NCI-H82 (cell line): ENCODE measurements at places on chromosomes 5 and 9.

- peak; percentile 15 for DNase-seq
Measured at GRCh38 chr5:155270725-155271124, 257.2 kb downstream of the KIF4B start.

DNA sequence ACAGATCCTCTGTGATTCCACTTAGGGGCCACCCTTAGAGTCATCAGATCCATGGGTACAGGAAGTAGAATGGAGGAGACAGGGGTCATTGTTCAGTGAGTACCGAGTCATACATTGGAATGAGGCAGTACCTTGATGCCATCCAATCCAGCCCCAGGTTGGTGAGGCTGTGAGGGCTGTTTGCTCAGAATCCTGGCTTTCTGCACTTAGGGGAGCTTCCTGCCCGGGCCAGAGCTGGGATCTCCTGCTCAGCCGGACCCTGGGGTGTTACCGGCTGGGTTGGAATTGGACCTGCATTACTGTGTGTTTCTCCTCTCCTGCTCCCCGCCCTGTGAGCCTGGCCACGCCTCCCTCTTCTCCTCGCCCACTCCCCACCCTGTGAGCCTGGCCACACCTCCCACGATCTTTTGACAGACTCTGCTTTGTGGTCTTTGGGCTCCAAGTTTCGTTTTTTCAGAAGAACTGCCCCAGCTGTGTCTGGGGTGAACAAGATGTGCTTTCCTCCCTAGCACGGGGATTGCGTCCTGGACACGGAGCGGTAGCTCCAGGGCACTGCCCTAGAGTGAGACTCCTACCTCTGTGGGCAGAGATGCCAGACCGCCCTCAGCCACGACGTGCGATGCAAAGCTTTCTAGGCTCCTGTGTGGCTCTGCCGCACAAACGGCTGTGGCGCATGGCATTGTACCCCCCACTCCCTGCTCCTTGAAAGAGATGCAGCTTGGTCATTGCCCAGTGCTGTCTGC is 15.4 kb downstream of the TRAF2 start:
- DNase-seq, result no peak

DNA sequence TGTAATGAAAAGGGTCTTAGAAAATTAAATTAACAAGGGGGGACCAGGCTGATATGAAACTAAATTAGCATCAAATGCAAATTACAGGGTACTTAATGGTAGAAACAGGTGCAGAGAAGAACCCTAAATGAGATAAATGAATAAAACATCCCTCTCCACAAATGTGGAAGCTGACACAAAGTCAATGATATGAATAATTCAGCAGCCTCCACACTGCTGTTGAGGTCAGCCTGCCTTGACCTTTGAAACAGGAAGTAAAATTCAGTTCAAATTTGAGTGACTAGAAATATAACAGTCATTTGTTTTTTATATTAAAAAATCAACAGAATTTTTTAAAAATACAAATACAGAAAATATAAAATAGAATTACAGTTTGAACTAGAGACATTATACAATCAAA is 40.0 kb downstream of the EBF1 start:
- no peak for DNase-seq

- DNase-seq, result no peak
Measured at GRCh38 chr9:135776893-135777622, 75.1 kb downstream of the KCNT1 start.

- DNase-seq, result no peak
Measured at GRCh38 chr9:11821306-11821975, 871.7 kb upstream of the TYRP1 start.

GRCh38 chr5:11012295-11012694 is 251.3 kb upstream of the DAP start:
- DNase-seq, result no peak

DNA sequence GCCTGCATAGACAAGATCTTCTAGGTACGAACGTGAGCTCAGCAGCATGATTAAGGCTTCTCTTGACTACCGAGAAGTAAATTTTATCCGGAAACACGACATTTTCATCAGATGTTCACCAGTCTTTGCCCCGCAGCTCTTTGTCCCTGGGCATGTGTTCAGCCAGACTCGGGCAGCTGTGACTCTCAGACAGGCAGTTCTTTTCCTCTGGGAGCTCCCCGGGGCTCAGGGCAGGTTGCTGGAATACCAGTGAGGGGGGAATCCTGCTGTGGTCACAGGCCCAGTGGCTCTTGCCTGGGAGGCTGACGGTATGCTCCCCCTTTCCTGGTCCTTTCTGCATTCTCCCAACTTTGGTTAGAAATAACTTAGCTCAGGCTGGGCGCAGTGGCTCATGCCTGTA is 186.1 kb downstream of the GNA14 start:
- no peak for DNase-seq

GRCh38 chr5:160166069-160166972 is 47.1 kb upstream of the PWWP2A start:
- peak; percentile 53 for DNase-seq

DNA sequence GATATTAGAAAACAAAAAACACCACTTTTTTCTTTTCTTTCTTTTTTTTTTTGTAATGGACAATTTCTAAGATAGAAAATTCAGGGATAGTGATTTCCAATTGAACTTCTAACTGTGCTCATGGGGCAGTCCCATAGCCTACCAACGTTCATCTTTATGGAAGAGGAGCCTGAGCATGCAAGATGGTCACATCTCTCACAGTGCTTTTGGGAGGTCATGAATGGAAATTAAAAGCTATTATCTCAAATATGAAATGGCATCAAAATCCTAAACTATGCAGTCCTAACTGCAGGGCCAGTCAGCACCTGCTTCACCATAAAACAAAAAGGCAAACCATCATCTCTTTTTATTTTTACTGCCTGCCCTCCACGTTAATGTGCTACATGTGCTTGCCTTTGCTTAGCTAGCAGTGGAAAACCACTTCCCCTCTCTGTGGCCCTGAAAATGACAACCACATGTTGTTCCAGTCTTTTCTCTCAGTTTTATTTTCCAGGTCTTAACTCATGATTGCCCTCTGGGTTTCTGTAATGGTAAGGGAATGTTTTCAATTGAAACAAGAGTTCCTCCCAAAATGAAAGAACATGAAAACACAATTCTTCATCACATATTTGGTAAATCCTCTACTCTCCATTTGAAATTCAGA is 16.7 kb downstream of the IFNB1 start:
- DNase-seq, result no peak

DNA sequence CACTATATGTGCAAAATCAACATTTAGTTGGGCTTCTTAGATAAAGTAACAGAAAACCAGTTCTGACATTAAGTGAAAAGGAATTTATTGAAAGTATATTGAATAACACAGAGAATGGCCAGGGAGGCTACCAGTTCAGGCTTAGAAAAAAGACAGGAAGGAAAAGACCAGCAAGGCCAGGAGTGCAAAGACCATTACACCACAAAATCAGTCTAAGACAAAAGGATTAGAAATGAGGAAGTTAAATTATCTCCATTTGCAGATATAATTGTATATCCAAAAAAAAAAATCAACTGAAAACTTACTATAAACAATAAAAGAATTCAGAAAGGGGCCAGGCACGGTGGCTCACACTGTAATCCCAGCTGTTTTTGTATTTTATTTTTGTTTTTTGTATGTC is 4.8 kb upstream of the TEX10 start:
- DNase-seq, result no peak

GRCh38 chr5:44622331-44622730 is 186.4 kb upstream of the MRPS30 start:
- no peak for DNase-seq

DNA sequence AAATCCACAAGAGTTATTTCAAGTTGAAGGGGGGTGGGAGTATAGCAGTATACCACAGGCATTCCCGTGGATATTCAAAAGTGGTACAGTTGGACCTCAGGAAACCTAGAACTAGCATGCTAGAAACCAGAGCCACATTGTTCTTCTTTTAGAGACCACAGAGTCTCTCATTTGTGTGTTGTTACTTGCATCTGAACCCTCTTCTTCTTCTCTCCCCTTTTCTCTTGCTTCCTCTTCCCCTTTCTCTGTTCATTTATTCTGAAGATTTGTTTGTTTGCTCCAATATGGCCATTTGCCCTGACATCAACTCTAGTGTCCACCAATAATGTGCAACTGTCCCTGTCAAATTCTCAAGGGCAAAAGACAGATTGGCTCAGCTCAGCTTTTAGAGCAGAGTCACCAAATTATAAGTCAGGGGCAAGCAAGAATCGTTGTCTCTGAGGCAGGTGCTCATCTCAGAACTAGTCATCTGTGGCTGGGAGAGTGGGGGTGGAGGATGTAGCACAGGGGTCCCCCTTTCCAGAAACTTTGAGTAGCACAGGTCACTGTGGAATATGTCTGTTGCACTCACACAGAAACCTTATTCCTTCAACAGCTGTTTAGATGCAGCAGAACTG is 321.1 kb downstream of the ARRDC3 start:
- DNase-seq, result no peak

- no peak for DNase-seq
Measured at GRCh38 chr5:60743511-60744314, 43.7 kb upstream of the DEPDC1B start.

DNA sequence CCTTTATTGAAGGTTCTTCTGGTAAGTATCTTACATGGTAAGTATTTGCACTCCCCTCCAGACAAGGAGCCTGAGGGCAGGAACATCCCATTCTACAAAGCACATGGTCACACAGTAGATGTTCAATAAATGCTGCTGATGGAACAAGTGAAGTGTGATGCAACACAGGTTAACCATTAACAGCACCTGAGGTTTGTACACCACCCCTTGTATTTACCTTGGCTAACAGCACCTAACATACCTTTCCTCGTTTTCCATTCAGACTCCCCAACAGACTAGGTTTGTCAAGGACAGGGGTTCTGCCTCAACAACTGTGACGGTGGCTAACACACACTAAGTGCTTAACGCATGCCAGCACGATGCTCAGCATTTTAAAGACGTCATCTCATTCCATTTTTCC is 213.6 kb downstream of the MAPKAP1 start:
- DNase-seq, result no peak

- no peak for DNase-seq
Measured at GRCh38 chr5:134570886-134571285, 45.4 kb downstream of the JADE2 start.

- no peak for DNase-seq
Measured at GRCh38 chr9:11194246-11194645, 581.4 kb upstream of the PTPRD start.

DNA sequence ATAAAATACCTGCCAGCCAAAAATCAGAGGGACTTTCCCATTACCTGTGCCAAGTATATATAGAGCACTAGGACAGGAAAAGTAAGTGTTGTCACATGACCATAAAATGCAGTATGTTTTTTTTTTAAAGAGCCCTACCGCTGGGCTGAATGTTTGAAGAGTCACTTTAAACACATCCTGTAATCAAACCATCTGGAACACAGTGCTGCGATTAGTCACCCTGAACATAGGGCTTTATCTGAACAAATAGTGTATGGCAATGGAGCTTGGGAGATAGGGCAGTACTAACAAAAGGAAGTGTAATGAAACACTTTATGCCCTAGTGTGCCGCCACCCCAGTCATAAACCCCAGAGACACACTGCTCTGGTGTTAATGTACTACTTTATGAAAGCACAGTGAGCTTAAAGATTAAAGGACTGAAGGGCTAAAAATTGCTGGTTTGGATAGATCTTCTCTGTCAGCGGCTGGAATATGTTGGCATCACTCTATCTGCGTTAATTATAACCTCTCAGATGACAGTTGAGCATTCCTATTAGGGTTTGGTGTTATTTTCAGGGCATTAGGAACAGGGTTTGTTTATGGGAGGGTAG is 90.4 kb downstream of the ZNF608 start:
- peak; percentile 17 for DNase-seq

GRCh38 chr9:127273326-127273725 is 8.8 kb downstream of the GARNL3 start:
- DNase-seq, result peak; percentile 41

GRCh38 chr5:137819766-137820165 is 47.9 kb upstream of the MYOT start:
- no peak for DNase-seq

DNA sequence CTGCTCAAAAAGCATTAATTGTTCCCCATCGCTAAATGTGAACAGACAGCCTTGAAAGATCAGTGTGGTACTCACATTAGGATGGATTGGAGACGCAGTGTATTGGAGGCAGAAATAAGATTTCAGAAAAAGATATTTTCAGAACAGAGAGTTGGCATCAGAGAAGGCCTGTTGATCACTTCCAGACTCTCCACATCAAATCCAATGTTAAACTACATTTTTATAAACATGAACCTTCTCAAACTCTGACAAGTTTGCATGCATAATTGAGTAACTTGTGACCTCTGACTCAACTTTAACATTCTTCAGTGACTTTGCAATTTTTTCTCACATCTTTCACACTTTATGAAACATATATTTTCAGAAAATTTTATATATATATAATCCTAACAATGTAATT is 919.6 kb upstream of the SEMA6A start:
- DNase-seq, result no peak

DNA sequence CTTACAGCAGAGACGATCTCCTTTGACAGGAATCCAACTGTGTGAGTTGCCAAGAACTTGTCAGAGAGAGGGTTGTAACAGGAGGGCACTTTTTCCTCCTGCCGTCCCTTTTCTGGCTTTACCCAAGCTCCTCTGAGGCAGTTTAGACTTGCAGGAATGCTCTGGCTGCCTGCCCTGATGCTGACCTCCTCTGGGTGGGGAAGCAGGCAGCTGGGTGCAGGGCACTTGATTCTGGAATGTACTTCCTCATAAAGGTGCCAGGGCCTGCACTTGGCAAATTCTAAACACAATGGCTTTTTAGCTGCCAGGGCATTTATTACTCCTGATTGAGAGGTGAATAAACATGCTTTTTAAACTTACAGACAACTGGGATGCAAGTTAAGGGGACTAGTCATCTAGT is 190.4 kb downstream of the EPB41L4A start:
- DNase-seq, result no peak

- no peak for DNase-seq
Measured at GRCh38 chr5:370311-370958, 48.9 kb downstream of the AHRR start.

- no peak for DNase-seq
Measured at GRCh38 chr9:90925581-90926257, 124.1 kb downstream of the SYK start.

GRCh38 chr5:169610606-169611005 is 26.5 kb upstream of the DOCK2 start:
- no peak for DNase-seq

- DNase-seq, result no peak
Measured at GRCh38 chr5:757346-757930, 27.1 kb downstream of the ZDHHC11B start.

DNA sequence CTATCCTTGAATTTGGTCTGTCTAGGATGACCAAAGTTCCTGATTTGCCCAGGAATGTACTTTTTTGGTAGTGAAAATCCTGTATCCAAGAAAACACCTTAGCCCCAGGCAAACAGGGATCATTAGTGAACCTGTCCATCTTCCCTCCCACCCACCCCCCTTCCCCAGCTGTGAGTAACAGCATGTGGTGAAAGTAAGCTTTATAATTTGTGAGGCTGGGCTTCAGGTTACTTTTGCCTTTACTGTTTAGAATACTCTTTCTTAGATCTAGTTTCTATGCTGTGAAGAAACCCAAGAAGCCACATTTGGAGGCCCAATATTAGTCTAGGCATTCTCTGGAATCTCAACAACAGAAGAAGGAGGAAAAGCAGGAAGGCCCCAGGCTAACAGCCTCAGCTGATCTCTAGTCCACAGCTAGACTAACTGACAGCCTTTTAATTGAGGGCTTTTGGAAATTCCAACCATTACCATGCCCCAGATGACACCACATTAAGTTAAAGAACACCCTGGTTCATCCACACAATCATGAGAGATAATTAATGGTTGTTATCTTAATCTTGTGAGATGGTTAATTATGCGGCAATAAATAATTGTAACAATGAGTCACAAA is 703.0 kb upstream of the NUDT12 start:
- peak; percentile 51 for DNase-seq

- no peak for DNase-seq
Measured at GRCh38 chr9:15856591-15856990, 303.7 kb downstream of the CCDC171 start.
